ENCODE measurements at places on chromosomes 4 and X.

DNA sequence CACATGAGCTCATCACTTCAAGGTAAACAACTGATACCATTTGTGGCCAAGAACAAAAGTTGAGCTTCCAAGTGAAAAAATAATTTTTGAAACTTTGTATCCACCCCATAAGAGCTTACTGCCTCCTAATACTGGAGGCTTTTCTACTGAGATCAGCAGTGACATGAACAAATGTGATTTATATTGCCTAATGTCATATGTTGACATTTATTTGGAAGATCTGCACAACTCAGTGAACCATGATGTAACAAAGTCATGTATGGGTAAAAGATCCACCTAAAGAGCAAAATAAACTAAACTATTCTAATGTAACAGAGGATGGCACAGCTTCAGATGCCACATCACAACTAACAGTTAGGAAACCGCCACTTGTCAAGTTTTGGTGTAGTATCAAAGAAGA lies 65.8 kb downstream of the AFAP1 start:
- DNase-seq, result no peak

GRCh38 chr4:121788896-121789295 lies 12.2 kb upstream of the EXOSC9 start:
- DNase-seq, result no peak

- DNase-seq, result no peak
Measured at GRCh38 chr4:123114915-123115756, 192.7 kb upstream of the NUDT6 start.

GRCh38 chrX:47138171-47138570 lies 6.3 kb downstream of the NDUFB11 start:
- no peak for DNase-seq

DNA sequence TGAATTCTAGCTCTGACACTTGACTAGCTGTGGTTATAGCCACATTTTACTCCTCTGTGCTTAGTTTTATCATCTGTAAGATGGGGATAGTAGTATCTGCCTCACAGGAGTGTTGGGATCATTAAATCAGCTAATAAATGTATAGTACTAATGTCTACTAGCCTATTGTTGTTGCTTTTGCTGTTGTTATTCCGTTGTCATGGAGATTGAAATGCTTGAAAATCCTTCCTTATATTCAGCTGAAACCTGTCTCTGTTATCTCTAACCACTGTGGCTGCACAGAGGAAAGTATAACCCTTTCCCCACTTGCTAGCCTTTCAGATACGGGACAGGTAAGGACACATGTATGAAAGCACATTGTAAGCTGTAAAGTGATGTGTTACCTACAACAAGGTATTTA lies 33.9 kb downstream of the CLCN5 start:
- DNase-seq, result no peak

Data from activated T-cell treated with anti-CD3 and anti-CD28 coated beads, Interleukin-2, amount 50 U/mL, for 24 hours (primary cell).